ENCODE measurements at places on chromosomes 12 and 14. TPM values are rescaled to one million over a fixed set of nuclear protein-coding genes. Genes with fewer than 3 reads are reported as not detected.

The TAS2R42 gene
- total RNA-seq: not detected

The MGP gene
- 660 TPM for total RNA-seq

The RILPL1 gene
- 131 TPM for total RNA-seq

The NANOG gene
- not detected for total RNA-seq

The HOXC11 gene
- not detected for total RNA-seq

The GLS2 gene
- total RNA-seq: 0.42 TPM

The WNT1 gene
- total RNA-seq: not detected

The RNASE7 gene
- not detected for total RNA-seq

DNA sequence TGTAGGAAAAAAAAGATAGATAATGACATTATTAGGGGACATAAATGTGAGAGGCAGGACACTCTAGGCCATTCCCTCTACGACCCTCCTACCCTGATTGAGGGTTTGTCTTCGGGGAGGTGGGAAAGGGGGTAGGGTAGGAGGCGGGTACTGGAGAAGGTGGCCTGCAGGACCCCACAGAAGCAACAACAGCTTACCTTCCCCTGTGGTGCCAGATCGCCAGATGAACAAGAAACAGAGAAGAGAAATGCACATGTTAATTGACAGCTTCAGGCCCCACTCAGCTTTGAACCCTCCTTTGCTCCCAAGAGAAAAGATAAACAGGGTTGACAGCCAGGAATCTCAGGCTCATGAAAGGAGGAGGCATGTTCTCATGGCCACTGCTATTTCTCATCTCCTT, 4.8 kb downstream of the PHB2 start:
- DNase-seq: peak; percentile 18

GRCh38 chr12:112046003-112046402, 32.8 kb downstream of the ERP29 start:
- no peak for DNase-seq

GRCh38 chr12:91893476-91893875, 252.2 kb downstream of the BTG1 start:
- DNase-seq: no peak

DNA sequence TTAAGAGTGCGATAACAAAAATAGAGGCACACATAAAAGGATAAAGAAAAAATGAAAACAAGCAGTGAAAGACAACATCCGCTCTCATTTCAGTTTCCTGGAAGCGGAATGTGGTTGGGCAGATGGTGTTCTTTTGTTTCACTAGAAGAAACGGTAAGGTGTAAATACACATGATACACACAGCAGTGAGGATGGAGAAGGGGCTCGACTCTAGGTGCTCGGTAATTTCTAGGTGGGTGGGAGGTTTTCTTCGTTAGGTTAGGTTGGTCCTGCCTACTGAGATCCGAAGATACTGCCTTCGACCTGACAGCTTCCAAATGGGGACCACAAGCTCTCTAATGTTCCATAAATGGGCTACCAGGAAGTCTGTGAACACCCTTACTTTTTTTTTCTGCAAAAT, 1082.5 kb downstream of the BCL11B start:
- no peak for DNase-seq

DNA sequence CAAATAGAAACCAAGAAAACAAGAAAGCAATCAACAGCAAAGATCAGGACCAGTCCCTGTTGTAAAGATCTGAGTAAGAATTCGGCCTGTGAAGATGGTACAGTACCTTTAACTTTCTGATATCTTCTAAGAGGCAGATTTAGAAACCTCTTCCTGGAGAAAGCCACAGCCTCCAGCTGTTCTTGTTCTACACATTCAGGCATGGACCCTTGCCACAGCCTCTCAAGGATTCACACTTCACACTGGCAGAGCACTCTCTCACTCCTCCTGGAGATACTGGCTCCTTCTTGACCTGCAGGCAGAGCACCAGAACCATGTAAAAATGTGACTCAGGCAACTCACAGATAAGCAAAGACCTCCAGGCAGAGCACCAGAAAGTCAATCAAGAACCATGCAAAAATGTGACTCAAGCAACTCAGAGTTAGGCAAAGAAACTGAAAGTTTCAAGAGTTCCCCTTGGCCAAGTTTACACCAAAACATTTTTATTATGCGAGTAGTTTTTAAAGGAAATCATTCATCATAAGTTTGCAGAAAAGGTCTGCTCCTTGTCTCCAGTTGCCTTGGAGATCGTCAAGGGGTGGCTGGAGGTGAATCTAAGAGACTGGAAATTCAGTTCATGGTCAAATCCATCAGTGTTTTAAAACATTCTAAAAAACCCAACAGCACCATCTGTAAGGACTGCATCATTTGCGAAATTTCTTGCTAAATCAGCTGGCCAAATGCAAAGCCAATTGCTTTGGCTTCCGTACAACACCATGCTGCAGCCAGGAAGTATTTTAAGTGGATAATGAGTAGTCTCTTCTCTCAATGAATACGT, 119.3 kb upstream of the MDM1 start:
- DNase-seq: peak; percentile 46

GRCh38 chr12:752695-753610, 574 bp downstream of the WNK1 start:
- peak; percentile 90 for DNase-seq

GRCh38 chr12:120810021-120810420, 84.4 kb downstream of the ACADS start:
- no peak for DNase-seq

DNA sequence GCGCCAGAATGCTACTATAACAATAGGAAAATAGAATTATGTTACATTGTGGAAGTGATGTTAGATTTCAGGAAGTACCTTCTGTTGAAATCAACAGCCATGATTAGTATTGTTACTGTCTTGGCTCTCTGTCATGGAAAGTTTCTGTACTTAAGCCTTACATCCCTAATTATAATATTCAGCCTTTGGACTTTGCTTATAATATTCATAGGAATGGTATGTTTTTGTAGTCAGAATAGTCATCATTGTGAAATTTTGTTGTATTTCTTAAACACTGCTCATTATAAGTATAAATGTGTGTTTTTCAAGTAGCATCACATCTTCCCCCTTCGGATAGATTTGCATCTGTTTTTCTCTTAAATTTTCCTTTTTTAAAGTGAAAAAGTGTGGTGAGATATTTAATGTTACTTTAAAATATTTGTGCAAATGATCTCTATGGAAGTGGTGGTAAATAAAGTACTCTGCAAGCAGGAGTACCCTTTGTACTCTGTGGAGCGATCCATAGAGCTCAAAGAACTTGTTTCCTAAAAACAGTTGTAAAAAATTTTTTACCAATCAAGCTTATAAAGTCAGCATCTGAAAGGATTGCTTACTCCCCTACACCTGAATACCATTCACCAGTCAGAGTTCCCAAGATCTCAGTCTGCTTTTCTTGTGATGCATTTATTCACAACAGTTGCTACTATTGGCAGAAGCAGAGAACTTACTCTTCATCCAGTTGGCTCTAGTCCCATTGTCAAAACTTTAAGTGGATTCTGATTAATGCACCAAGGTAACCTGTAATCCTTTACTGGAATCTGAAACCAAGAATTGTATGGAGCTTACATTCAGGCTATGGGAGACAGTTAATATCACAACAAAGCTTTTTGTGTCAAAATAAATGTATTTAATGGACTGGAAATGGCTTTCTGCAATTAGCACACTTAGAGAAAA, 87.8 kb downstream of the RIC8B start:
- no peak for DNase-seq

GRCh38 chr12:86117711-86118110, 138.5 kb downstream of the MGAT4C start:
- DNase-seq: no peak

GRCh38 chr14:96351986-96352385, 11.2 kb downstream of the ATG2B start:
- no peak for DNase-seq

DNA sequence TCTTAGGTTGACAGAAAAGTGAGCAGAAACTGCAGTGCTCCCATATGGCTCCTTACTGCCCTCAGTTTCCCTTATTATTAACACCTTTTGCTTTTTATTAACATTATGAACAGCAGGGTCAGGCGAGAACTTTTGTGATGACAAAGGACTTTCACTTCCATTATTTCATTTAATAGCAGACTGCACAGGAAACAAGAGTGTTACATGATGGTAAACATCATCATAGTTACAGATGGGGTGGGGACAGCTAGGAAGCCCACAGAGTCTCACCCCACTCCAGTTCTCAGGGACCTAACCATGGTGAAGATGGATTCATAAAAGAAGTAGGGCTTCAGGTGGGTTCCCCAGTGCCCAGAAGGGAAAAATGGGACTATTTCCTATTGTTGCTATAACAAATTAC, 110.1 kb upstream of the PELI2 start:
- no peak for DNase-seq

DNA sequence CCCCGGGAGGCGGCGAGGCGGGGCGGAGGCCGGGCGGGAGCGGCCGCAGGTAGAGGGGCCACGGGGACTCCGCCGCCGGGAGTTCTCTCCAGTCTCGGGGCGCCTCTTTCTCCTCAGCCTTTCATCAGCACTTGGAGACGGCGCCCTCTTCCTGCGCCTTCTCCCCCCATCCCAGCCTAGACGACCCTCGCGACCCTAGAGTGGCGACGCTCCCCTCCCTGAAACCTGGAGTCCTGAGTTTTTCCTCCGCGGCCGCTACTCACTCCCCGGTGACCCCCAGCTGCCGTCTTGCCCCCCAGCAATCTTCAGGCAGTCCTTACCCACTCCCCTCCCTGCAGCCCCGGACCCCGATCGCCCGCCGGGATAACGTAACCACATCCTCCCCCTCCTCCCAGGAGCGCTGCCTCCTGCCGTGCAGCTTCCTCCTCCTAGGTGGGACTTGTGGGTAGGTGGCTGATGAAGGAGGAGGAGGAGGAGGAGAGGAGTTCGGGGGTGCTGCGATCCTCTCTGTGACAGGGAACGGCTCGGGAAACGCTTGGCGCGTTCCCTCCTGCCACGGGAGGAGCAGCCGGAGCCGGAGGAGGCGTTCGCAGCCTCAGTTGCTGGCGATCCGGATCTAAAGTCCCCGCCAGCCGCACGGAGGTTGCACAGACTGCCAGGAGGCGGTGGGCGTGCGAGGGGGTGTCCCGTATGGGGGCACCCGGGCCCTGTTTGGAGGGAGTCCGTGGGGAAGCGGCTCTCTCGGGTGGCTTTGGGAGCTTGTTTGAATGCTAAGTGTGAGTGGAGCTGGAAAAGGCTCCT, 891 bp downstream of the PLEKHA5 start:
- DNase-seq: peak; percentile 41

- no peak for DNase-seq
Observed at GRCh38 chr14:32481707-32482106, 152.6 kb downstream of the AKAP6 start.

- DNase-seq: no peak
Observed at GRCh38 chr14:74014299-74014698, 4.8 kb downstream of the ENTPD5 start.

- DNase-seq: no peak
Observed at GRCh38 chr14:104518659-104519350, 60.8 kb upstream of the C14orf180 start.

GRCh38 chr14:49999826-50000379, 107.0 kb downstream of the ARF6 start:
- DNase-seq: no peak

- no peak for DNase-seq
Observed at GRCh38 chr12:40515041-40515816, 177.0 kb upstream of the CNTN1 start.

DNA sequence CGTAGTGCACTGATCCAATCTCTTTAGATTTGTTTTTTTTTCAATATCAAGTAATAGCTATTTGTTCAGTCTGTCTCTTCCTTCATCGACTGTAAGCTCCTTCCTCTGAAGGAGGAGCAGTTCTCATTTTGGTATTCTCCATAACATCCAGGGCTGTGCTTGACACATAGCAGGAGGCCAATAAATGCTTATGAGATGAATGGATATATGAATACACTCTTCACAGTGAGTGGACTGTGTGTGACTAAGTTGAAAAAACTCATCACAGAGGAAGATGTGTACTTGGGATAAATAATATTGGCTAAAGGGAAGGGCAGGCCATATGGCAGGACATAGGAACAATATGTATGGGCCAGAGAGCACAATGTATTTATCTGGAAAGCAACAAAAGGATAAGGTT, 205.3 kb upstream of the PRICKLE1 start:
- no peak for DNase-seq

DNA sequence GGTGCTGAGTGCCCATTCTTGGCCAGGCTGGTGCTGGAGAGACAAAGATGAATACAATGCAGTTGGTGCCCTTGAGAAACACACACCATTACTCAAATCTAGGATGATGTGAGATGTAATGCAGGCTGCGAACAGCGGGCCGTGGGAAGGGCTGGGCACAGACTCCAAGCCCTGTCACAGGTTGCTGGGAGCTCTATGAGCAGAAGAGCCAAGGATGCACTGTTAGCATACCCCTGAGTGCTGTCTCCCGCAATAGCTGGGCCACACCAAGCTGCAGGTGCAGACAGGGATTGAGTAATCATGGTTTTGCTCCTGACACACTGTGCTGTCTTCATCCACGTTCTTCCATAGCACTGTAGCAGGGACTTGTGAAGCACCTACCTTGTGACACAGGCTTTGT, 247.5 kb upstream of the CRY1 start:
- DNase-seq: no peak

GRCh38 chr14:21083565-21084325, 13.6 kb downstream of the ARHGEF40 start:
- DNase-seq: no peak

DNA sequence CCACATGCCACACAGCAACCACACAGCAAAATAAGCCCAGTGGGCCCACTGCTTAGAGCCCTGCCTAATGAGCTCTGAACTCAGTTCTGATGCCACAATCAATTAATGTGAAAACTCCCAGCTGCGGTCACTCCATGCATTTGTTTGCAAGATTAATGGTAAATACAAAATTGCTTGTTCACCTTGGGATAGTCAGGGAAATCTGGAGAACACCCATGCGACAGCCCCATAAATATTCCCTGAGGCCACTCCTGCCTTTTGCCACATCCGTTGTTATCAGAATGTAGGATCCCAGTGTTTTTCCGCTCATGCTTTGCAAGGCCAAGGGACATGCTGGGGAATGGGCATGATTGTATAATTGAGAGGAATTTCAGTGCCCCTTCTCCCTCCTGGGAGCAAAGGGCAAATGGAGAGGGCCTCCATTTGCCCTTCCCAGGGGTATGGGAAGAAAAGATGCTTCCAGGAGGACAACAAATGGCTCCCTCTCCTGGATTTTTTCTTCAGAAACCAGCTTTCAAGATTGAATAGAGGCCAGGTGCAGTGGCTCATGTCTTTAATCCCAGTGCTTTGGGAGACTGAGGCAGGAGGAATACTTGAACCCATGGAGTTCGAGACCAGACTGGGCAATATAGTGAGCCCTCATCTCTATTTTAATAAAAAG, 30.8 kb upstream of the CMKLR1 start:
- no peak for DNase-seq

DNA sequence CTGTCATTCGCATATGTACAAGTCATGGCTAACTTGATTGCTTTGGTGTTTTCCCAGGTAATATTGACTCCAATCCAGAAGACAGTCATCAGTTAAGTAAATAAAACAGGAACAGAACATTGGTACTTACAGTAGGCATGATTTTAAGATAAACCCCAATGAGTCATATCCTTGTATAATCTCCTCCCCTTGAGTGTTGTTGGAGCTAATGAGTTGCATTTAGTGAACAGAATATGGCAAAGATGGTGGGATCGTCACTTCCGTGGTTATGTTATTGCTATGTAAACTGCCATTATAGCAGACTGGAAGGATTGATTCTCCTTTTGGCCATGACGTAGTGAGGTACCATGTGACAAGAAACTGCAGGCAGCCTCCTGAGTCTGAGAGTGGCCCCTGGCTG, 102.2 kb downstream of the TMX1 start:
- no peak for DNase-seq

- DNase-seq: peak; percentile 77
Observed at GRCh38 chr14:68884031-68885030, 91.5 kb upstream of the ZFP36L1 start.
